Left lobe of liver (tissue), 2 donors: ENCODE measurements at places on chromosomes 4 and X. TPM values are rescaled to one million over a fixed set of nuclear protein-coding genes. Genes with fewer than 3 reads are reported as not detected.

NXF3 gene
- total RNA-seq, result 1.3 TPM

- DNase-seq, result no peak
These were observed 135.8 kb upstream of the DGKK start for GRCh38 chrX:50606300-50606950.

DNA sequence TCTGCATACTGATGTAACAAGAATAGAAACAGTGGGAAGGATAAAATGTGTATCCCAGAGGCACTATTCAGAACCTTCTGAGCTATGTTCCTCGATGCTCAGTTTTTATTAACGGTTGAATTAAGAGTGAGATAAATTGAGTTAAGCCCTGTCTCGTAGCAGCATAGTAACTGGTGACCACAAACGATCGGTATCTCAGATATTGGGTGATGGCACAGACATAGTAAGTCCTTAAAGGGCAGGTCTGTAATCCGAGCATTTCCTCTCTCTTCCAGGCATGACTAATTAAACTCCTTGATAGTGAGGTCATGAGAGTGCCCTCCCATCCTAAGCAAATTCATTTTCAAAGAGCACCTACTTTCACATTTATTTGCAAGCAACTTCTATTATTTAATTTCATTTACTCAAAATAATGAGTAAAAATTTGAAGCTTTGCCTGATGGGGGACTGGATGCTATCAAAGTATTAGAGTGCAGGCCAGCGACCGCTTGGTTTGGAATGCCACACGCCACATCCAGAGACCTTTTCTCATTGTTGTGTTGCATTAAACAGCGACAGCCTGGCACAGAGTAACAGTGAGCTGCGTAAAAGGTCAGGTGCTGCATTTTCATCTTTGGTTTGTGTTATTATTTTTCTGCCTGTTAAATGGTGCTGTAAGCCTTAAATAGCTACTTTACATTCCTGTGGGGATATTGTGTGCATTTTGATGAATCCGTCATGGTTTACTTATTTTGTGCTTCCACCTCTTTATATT is 101.9 kb downstream of the PCDH7 start:
- DNase-seq, result no peak

- no peak for DNase-seq
These were observed 37.6 kb downstream of the SEPTIN11 start for GRCh38 chr4:76987153-76987591.

DNA sequence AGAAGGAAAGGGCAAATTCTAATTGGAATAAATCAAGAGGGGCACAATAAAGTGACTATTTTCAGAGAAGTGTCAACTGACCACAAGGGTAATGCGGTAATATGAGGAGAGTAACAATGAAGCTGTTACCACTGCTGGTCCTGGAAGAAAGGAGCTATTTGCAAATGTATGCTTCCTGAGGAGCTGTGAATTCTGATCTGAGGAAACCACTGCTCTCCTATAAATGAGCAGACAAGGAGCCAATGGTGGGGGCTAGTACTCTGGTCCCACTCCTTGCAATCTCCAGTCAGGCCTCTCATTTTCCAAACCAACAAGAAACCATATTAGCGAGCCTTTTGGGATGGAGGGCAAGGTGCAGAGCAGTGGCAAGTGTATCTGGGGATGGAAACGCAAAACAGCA is 770.2 kb downstream of the FSTL5 start:
- no peak for DNase-seq

DNA sequence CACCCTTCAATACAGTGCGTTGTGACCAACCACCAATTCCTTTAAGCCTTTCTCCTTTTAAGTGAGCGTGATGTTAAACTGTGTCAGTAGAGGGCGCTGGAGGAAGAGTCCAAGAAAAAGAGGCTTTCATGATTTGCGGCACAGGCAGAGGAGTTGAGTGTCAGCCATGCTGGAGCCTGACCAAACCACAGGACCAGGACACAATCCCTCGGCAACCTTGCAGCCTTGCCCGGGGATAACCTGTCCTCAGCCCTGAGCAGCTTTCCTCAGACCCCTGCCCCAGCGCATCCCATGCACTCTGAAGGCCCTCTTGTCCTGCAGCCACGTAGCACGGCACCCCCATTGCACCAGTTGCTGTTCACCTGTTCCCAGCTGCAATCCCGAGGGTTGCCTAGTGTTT is 53.5 kb upstream of the SMIM31 start:
- DNase-seq, result no peak

DNA sequence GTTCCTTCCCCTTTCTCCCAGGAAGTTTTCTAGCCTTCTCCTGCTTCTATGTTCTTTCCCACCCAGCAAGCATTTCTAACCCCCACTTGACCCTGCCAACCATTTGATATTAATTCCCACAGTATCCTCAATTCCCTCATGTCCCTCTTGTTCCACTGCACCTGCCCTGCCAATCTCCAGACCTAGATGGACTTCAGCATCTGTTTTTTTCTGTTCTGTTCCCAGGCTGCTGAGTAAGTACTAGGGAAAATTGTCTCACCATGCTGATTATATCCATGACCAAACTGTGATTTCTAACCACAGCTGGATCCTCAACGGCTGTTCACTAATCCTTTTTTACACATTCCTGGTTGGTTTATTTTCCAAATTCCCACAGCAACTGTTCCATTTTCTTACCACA is 37.7 kb downstream of the CLCN5 start:
- no peak for DNase-seq

DNA sequence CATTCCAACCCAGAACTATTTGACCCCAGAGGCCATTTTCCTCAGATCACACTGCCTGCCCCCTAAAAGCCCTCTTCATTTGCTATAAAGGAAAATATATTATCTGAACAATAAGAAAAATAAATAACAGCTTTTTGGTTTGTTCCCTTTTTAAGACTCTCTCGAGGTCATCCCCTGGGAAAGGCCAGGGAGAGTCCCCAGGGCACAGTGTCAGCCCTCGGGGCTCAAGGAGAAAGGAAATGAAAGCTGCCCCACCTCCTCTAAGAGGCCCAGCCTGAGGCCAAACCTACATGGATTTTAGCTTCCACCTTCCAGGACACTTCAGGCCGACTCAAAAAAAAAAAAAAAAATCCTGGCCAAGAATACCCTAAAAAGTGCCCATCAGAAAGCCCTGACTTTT is 97.6 kb downstream of the SH3KBP1 start:
- no peak for DNase-seq

- no peak for DNase-seq
These were observed 37.7 kb upstream of the PLAC1 start for GRCh38 chrX:134695999-134696398.
